ENCODE measurements at places on chromosomes 11 and 22.

- no peak for DNase-seq
These were observed 134.3 kb downstream of the TEAD1 start for GRCh38 chr11:12808519-12808918.

- DNase-seq, result no peak
These were observed 9.1 kb downstream of the INSC start for GRCh38 chr11:15123849-15124248.

DNA sequence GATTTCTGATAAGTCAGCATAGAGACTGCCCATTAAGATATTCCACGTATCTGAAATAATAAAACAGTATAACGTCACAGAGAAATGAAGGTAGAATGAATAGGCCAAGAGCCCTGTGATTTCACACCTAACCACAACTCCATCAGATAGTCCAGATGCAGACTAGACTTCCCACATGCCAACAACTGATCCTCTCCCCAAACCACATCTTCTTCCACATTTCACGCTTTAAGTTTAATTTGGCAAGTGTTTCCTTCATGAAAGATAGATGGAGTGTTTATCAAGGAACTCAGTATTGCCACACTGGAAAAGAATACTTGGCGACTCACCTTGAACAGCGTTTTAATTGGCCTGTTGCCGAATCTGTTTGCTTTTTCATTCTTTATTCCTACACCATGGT, 81.5 kb downstream of the MUC15 start:
- no peak for DNase-seq

GRCh38 chr11:123086305-123086704, 24.4 kb upstream of the HSPA8 start:
- DNase-seq, result no peak

DNA sequence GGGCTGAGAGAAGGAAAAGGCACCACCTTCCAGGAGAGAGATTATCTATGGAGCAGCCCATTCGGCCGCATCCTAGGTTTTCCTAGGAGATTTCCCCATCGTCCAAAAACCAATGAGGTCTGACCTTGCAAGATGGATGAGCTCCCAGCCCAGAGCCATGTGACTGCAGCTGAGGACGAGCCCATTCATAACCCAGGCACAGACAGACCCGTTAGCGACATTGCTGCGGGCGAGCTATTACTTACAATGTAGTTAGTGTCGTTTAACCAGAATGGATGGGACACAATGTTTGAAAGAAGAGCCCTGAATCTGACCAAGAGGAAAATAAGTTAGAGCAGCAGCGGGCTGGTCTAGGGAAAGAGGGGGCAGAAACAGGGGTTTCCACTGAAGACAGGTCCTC, 395.9 kb upstream of the CADM1 start:
- DNase-seq, result no peak

DNA sequence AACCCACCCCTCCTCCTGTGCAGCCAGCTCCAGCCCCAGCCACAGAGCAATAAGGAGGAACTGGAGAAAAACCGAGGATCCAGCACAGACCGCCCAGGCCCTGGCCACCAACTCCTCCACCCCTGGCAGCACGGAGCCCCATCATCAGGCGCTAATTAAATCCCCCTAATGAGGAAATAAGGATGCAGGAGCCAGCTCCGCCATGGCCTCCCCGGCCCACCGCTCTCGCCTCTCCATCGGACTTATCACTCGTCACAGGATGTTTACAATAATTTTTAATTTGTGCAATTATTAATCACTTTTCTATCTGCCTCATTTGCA, 42.6 kb downstream of the BUD13 start:
- no peak for DNase-seq

Data from stimulated activated naive CD8-positive, alpha-beta T cell treated with anti-CD3 and anti-CD28 coated beads, Interleukin-15, Interleukin-2, amounts not matched to agents 100 U/mL and 50 U/mL, for 24 hours (primary cell).